Inflammatory macrophage (primary cell): ENCODE measurements at places on chromosomes 4 and X.

DNA sequence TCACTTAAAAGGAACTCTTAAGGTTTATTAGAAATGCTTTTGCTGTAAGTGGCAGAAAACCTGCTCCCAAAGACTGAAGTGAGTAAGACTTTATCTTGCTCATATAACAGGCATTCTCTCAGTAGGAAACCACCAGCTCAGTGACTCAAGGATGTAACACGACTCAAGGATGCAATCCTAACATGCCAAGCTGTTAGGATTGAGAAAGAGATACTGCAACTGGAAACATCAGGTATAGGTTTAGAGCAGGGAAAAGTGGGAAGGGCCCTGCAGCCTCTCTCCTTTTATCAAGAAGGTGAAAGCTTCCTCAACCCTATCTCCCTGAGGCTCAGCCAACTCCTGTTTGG is 11.9 kb upstream of the SLC9A7 start:
- DNase-seq: no peak

- peak; percentile 51 for DNase-seq
Measured at GRCh38 chrX:63560601-63561218, 209.6 kb upstream of the SPIN4 start.

GRCh38 chr4:74540193-74540592 is 95.3 kb downstream of the AREG start:
- no peak for DNase-seq

DNA sequence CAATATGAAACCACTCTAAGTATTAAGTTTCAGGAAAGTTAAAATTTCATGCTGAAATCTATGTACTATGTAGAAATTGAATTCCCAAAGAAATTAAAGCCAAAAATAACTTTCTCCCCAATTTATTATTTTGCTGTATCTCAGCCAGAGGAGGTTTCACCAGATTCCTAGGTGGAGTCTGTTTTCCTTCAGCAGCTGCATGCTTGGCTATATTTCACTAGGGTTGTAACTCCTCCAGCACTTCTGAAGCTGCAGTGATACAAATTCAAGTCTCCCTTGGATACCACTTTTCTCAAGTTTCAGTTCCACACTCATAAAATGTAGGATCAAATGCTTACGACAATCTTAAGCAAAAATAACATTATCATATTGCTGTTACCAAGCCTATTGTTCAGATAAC is 41.2 kb upstream of the ZC4H2 start:
- no peak for DNase-seq

DNA sequence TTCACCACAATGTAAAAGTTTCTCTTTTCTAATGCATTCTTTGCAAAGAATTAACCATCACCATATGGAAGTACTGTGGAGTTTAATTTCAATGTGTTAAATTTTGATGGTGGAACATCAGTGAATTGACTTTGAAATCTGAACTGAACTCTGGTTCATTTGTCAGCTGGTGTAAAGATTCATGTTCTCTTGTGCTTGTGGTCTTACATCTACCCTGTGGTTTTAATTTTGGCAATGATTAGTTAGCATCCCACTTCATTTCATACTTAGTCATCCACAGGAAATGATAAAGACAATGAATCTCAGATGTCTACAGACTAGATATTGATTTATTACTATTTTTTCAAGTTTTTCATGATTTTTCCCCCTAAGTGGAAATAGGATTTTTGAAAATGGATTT is 77.8 kb downstream of the GRID2 start:
- DNase-seq: no peak

- DNase-seq: no peak
Measured at GRCh38 chrX:127726227-127726626, 326.0 kb downstream of the ACTRT1 start.

DNA sequence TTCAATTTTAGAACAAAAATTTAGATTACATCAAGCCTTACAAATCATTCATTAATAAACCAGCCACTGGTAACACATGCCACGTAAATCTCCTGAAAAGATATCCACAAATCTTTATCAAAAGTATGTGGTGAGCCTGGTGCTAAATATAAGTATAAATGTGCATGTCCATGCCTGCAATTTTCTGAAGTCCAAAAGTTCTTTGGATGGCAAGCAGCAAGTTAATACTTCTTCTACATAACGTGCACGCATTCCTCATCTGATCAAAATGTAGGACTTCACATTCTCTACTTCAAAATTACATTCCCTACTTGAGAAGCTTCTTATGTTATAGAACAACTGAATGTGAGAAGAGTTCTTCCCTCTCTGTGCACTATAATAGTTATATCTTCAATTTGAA is 49.8 kb downstream of the HHIP start:
- no peak for DNase-seq

DNA sequence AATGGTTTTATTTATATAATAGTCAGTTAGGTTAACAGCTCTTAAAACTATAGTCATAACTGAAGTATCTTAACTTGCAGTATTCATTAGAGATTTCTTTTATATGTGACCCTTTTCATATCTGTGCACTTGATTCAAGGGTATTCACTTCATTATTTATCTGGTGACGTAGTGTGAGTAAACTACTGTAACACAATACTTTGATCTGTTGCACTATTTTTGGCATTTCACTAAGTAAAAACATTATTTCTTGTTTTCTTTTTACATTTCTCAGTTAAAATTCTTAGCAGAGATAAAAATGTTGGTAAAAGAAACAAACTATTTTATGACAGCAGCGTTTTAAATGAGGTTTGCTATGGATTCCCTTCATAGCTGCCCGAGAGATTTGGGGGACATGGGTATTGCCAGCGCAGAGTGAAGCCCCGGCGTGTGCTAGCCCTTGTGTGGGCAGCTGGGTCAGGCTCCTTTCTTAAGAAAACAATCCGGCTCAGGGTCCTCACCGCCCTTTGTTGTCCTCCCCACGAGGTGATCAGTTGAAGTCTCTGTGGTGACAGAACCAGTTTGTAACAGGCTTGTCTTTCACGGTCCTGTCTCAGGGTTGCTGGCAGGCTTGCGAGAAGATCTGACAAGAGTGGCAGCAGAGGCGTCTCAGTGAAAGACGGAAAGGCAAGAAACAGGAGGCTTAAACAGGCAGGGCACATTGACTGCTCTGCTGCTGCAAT is 293.4 kb downstream of the BMPR1B start:
- no peak for DNase-seq

GRCh38 chr4:157358439-157358838 is 137.9 kb downstream of the GRIA2 start:
- DNase-seq: no peak
